ENCODE measurements at places on chromosomes 4 and X. TPM values are rescaled to one million over a fixed set of nuclear protein-coding genes. Genes with fewer than 3 reads are reported as not detected.
A peak's percentile ranks its signal among the peaks of the same experiment; 100 is the strongest.

- DNase-seq: peak; percentile 48
These were observed 128.5 kb downstream of the LARP7 start for GRCh38 chr4:112765317-112765974.

- DNase-seq: no peak
These were observed 571 bp downstream of the TLR6 start for GRCh38 chr4:38856046-38856445.

- no peak for DNase-seq
These were observed 156.1 kb upstream of the LNX1 start for GRCh38 chr4:53747401-53747800.

CXCL3 gene
- 9.4 TPM for total RNA-seq

TXK gene
- total RNA-seq: 2.4 TPM

SSX3 gene
- total RNA-seq: not detected

MAGEA12 gene
- total RNA-seq: not detected

TECRL gene
- total RNA-seq: not detected

FAM9B gene
- not detected for total RNA-seq

GRCh38 chr4:37967736-37968135 lies 7.5 kb downstream of the PTTG2 start:
- DNase-seq: no peak

GRCh38 chrX:8729811-8730210 lies 2.1 kb downstream of the ANOS1 start:
- no peak for DNase-seq

DNA sequence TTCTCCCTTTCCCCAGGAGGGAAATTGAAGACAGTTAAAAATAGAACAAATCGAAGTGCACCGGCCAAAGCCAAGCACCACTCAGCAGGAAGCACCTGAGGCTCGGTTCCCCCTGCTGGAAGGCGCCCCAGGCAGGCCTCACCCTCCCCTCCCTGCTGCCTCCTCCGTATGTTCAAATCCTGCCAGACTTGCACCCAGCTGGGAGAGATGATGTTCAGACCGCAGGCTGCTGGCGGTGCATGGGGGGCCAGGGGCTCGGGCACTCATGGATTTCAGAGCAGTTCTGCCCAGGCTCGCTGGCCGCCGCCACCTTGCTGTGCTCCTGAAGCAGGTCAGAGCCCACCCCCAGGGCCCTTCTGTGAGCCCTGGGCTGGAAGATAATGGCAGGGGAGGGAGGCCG lies 91.4 kb downstream of the DCTD start:
- no peak for DNase-seq

DNA sequence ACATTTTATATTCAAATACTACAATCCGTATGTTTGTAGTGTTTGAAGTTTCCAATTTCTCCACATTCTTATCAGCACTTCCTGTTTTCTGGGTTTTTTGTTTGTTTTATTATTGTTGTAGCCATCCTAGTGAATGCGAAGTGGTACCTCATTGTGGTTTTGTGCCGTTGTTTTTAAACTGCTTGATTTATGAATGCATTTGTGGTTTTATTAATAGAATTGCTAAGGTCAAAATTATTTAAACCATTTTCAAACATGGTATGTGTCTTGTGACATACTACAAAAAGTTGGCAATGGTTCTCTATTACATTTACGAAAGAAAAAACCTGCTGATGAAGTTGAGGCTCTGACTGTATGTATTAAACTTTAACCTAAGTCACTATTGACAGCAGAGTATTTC lies 780.0 kb upstream of the MAGEB2 start:
- DNase-seq: no peak

VCX3B gene
- not detected for total RNA-seq

- DNase-seq: no peak
These were observed 191.8 kb downstream of the PDGFC start for GRCh38 chr4:156779774-156780173.

SOX3 gene
- total RNA-seq: not detected

DNA sequence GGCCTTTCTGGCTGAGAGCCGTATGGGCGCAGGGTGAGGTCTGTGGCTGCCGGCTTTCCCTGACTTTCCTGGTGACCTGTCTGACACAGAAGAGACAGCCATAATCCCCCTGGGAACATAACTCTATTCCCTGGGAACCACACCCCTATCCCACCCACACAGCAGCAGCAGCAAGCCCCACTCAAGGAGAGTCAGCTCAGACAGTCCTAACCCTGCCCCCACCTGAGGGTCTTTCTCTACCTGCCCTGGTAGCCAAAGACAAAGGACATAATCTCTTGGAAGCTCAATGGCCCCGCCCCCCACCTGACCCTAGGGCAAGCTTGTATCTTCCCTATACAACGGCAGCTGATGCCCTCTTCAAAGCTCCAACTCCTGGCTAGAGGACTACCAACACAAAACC lies 74.6 kb downstream of the PABPC4L start:
- DNase-seq: no peak

GLUD2 gene
- total RNA-seq: 2.5 TPM

DNA sequence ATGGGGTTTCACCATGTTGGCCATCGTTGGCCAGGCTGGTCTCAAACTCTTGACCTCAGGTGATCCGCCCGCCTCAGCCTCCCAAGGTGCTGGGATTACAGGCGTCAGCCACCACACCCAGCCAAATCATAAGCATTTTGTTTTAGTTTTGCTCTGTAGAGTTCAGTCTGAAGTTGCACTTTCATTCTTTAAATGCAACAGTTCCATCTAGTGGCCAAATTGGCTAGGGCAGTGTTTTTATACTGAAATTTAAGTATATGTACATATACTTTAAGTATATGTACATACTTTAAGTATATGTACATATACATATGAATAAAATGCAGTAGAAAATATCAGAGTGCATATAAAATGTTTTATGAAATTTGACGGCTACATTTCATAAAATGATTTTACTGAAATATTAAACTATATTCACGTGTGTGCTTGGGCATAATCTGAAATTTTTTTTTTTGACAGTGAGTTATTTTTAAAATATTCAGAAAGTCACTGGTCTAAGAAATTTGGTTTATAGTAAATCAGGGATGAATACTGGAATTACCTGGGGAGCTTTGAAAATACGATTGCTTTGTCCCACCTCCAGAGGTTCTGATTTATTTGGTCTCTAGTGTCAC lies 145.5 kb downstream of the NWD2 start:
- DNase-seq: peak; percentile 82

DNA sequence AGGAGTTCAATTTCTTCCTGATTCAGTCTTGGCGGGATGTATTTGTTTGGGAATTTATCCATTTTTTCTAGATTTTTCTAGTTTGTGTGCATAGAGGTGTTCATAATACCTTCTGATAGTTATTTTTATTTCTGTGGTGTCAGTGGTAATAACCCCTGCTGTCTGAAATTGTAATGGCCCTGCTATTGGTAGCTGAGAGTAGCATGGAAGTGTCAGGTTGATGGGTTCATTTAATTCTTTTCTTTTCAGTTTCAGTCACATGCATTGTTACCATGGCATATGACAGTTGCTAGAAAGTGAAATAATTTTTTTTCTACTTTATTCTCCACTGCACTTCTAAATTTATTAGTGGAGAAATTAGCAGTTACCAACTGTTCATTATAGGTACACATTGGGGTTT lies 20.7 kb downstream of the AR start:
- no peak for DNase-seq

STAP1 gene
- total RNA-seq: 2.4 TPM

GRCh38 chrX:124033821-124034220 lies 72.3 kb downstream of the STAG2 start:
- DNase-seq: no peak

GRCh38 chr4:89230271-89230670 lies 77.3 kb downstream of the GPRIN3 start:
- DNase-seq: no peak

PNCK gene
- total RNA-seq: 0.67 TPM

DNA sequence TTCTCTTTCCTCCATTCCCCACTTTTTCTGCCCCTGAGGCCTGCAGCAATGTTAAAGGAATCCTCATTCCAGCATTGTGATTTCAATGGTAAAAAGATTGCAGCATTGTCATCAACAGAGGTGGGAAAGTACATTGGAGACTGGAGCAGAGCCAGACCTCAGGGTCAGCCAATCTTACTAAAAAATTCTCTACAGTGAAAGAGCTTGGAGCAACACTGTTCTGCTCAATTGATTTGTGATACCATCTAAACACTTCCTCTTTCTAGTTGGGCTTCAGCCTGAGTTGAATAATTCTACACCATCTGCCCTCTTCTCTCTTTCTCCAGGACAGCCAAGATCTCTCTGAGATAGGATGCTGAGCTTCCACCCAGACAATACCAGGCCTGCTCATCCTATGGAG lies 176.5 kb downstream of the AR start:
- DNase-seq: no peak

DNA sequence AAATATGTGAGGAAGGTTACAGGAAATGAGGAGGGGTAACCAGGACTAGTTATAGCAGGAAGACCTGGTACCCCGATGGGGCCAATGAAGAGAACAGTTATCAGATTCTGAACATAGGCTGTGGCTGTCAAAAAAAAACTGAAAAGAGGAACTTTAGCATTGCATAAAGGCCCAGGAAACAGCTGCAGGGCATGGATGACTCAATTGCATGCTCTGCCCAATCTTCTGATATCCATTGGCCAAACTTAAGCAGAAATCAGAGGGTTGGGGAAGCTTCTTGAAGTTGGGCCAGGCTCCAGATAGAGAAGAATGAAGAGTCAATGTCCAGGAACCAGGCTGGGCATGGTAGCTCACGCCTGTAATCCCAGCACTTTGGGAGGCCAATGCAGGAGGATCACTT lies 1222.4 kb upstream of the PRKX start:
- no peak for DNase-seq

DNA sequence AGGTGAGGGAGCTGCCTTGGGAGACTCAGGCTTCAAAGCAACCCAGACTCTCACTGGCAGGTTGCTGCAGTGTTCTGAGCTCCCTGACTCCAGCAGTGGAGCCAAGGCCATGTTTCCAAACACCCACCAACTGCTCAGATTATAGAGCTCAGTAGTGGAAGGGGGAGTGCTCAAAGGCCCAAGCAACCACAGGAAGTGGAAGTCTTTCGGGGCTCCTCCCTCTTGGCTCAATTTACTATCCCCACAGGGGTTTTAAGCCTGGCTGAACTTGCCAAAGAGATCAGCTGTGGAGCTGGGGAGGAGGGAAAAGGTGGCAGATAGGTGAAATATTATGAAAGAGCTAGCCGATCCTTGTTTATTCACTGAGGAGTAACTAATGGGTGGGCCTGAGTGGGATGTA lies 82.5 kb downstream of the HPRT1 start:
- DNase-seq: peak; percentile 66

- DNase-seq: no peak
These were observed 148.6 kb upstream of the TTC29 start for GRCh38 chr4:147094238-147094637.

- DNase-seq: no peak
These were observed 508.7 kb downstream of the TRIML1 start for GRCh38 chr4:188647820-188648370.

GRCh38 chrX:24426340-24426913 lies 38.7 kb upstream of the PDK3 start:
- no peak for DNase-seq

HELT gene
- total RNA-seq: not detected

CENPVL3 gene
- total RNA-seq: not detected

GRCh38 chr4:145563293-145563985 lies 55.7 kb upstream of the MMAA start:
- DNase-seq: no peak

ADGRL3 gene
- total RNA-seq: 59.9 TPM

NALF2 gene
- total RNA-seq: 0.11 TPM

DNA sequence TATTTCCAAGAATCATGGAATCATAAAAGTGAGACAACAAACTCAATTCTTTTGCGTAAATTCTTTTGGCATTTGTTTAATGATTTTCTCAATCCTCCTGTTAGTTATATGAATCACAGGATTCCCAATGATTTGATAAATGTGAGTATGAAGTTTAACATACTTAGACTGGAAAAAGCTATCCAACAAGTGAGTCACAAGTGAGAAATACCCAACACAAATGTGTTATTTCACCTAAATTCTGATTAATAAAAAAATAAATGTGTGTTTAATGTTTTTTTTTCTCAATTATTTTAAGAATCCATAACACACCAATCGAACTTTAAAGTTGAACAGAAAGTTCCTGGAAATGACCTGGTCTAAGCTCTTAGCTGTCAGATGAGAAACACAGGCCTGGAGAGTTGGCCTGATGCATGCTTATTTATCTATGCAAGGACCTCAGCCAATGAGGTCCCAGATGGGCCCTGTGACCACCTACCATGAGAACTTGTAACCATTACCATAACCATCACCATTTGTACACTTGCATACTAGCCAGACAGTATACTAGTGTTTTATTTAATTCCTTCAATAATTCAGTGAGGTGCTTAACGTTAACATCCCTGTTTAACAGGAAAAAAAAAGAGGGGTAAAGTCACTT lies 386.7 kb downstream of the SPRY1 start:
- no peak for DNase-seq

DNA sequence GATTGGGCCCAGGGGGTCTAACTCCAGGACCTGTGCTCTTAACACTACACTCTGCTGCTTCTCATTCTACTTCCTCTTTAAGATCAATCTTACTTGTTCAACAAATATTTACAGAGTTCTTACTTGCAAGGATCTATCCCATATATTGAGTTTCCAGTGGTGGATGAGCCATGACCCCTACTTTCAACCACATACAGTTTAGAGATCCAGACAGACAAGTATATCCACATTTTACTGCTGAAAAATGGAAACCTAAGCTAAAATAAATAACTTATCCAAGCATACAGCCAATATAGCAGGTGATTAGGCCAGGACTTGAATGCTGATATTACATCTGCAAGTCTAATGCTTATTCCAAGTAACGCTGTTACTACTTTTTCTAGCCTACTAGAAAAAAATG lies 18.7 kb downstream of the TMEM150C start:
- peak; percentile 38 for DNase-seq

Data from lung (tissue), 17 donors.